Activated CD4-positive, alpha-beta T cell treated with anti-CD3 and anti-CD28 coated beads for 36 hours (primary cell): ENCODE measurements at places on chromosomes 5 and 9. TPM values are rescaled to one million over a fixed set of nuclear protein-coding genes. Genes with fewer than 3 reads are reported as not detected.

IL5 gene
- total RNA-seq = 1.6 TPM

SPINK13 gene
- not detected for total RNA-seq

STK32A gene
- total RNA-seq = not detected

P4HA2 gene
- total RNA-seq = 6.1 TPM

GRCh38 chr5:145975361-145976066, 39.1 kb downstream of the SH3RF2 start:
- H3K36me3 ChIP-seq = no peaks in the 10 kb centered on the region
- H3K4me1 ChIP-seq = peaks cover 4% of the 10 kb centered on the region
- DNase-seq = peak; percentile 8
- peaks cover 8% of the 10 kb centered on the region for H3K27me3 ChIP-seq
- no peak overlapping the region for H3K4me3 ChIP-seq

GRCh38 chr9:83441390-83441789, 96.8 kb downstream of the FRMD3 start:
- no peak overlapping the region for H3K27ac ChIP-seq
- no peaks in the 10 kb centered on the region for H3K4me1 ChIP-seq
- DNase-seq = no peak
- no peak overlapping the region for H3K4me3 ChIP-seq

GRCh38 chr9:109320331-109320741, 523 bp downstream of the EPB41L4B start:
- H3K36me3 ChIP-seq = no peaks in the 10 kb centered on the region
- no peak overlapping the region for H3K4me3 ChIP-seq
- H3K4me1 ChIP-seq = peaks cover 13% of the 10 kb centered on the region

DNA sequence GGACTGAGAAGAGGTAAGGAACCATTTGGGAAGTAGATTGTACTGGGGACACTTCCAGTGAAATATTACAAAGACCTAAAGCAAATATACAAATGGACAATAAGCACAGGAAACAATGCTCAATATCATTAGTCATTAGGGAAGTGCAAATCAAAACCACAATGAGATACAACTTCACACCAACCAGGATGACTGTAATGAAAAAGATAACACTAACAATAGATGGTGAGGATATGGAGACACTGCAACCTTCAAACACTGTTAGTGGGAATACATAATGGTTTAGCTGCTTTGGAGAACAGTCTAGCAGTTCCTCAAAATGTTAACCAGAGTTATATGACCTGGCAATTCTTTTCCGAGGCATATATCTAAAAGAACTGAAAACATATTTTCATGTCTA, 149.7 kb downstream of the TRPM3 start:
- H3K27me3 ChIP-seq = no peaks in the 10 kb centered on the region
- no peak overlapping the region for H3K27ac ChIP-seq
- no peaks in the 10 kb centered on the region for H3K36me3 ChIP-seq
- DNase-seq = no peak

- H3K27me3 ChIP-seq = no peaks in the 10 kb centered on the region
- DNase-seq = no peak
- H3K27ac ChIP-seq = no peak overlapping the region
- H3K4me1 ChIP-seq = no peaks in the 10 kb centered on the region
Measured at GRCh38 chr5:29950416-29951145, 1242.9 kb upstream of the CDH6 start.

- DNase-seq = no peak
- H3K27me3 ChIP-seq = no peaks in the 10 kb centered on the region
- H3K4me1 ChIP-seq = peaks cover 3% of the 10 kb centered on the region
- H3K4me3 ChIP-seq = no peak overlapping the region
Measured at GRCh38 chr9:89666364-89666763, 61.6 kb downstream of the GADD45G start.

DNA sequence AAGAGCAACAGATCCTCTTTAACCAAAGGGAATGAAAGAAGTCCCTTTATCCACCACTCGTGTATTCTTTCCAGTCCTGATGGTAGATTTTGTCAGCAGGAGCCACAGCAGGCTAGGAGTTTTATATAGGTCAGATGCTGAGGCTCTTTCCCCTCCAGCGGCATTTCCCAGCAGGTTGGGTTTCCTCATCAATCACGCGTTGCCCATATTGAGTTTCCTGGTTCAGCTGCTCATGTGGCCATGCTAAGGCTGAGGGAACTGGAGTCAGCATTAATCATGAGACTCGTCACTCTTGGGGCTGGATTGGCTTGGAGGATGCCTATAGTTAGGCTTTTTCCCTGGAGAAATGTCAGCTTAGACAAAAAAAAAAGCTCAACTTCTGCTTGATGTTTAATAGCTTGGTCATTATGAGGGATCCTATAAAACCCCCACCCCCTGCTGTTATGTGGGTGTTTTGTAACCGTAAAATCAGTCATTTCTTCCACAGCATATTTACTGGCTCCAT, 193.4 kb upstream of the GAS1 start:
- H3K27me3 ChIP-seq = peaks cover 20% of the 10 kb centered on the region
- H3K27ac ChIP-seq = no peak overlapping the region
- no peak for DNase-seq

- no peak for DNase-seq
- no peaks in the 10 kb centered on the region for H3K27me3 ChIP-seq
- H3K4me1 ChIP-seq = peaks cover 41% of the 10 kb centered on the region
- H3K27ac ChIP-seq = no peak overlapping the region
- H3K36me3 ChIP-seq = peaks cover 29% of the 10 kb centered on the region
Measured at GRCh38 chr5:140246378-140247122, 56.4 kb downstream of the PFDN1 start.

DNA sequence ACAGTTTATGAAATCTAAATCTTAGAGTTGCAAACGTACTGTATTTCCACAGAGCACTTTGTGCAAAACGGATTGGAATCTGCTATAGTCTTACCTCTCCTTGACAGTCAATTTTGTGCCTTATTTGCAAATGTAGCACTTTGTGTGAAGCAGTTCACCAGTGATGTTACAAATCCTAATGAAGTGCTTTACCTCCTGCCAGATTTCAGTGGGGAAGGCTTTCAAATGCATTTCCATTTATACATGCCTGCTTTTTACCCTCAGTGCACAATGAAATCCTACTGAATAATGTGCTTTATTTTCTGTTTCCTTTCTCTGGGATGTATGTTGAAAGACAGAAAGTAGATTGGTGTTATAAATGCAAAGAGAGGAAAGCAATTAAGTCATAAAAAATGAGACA, 2141.6 kb upstream of the C9orf72 start:
- DNase-seq = no peak
- no peaks in the 10 kb centered on the region for H3K36me3 ChIP-seq
- H3K27me3 ChIP-seq = no peaks in the 10 kb centered on the region
- no peak overlapping the region for H3K4me3 ChIP-seq
- no peak overlapping the region for H3K27ac ChIP-seq

- peaks cover 22% of the 10 kb centered on the region for H3K4me1 ChIP-seq
- no peaks in the 10 kb centered on the region for H3K27me3 ChIP-seq
- DNase-seq = no peak
- peaks cover 2% of the 10 kb centered on the region for H3K36me3 ChIP-seq
- H3K27ac ChIP-seq = no peak overlapping the region
- H3K4me3 ChIP-seq = no peak overlapping the region
Measured at GRCh38 chr5:151258201-151258611, 5.2 kb downstream of the GM2A start.
